ENCODE measurements at places on chromosomes 12 and 14.
A peak's percentile ranks its signal among the peaks of the same experiment; 100 is the strongest.

DNA sequence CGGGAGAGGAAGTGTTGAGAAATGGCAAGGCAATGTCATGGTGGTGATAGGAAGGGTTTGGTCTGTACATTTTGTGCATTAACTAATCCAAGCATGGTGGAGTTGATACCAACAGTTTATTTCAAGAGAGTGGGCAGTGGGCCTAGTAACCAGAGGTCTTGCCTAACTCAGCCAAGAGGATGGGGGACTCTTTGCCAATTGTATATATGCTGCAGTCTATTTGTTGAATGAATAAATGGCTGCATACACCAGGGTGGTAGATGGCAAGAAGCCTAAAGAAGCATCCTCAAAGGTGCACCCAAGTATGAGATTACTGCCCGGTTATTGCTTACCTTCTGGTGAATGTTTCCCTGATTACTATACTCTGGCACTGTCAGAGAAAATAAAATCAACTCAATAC is 295.9 kb downstream of the ITPR2 start:
- DNase-seq, result no peak

DNA sequence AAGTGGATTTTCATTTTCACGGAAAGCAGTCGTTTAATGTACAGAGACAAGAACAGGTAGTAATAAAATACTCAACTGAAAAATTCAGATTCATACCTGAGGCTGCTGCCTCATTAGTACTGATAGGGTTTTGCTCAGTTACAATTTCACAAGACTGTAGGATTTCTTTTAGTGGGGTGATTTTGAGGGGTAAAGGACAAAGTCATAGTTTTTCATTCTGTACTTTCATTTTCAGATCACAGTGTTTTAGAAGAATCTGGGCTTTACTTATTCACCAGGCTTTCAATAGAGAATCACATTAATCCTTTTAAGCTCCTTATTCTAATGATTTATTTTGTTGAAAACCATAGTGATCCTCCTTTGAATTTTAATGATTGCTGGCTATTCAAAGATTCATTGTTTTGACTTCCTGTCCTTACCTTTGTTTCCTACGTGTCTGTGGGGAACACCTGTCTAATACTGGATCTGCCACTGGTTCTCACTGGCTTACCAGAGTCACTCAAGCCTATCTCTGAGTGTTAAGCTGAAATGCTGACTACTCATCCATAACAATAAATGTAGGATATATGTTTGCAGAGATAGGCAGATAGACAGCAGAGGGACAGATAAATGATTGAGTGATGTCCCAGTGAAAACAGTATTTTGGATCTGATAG is 243.8 kb upstream of the NPAS3 start:
- no peak for DNase-seq

GRCh38 chr14:55899531-55899930 is 218.7 kb upstream of the PELI2 start:
- no peak for DNase-seq

GRCh38 chr12:130013771-130014484 is 110.1 kb upstream of the TMEM132D start:
- no peak for DNase-seq

DNA sequence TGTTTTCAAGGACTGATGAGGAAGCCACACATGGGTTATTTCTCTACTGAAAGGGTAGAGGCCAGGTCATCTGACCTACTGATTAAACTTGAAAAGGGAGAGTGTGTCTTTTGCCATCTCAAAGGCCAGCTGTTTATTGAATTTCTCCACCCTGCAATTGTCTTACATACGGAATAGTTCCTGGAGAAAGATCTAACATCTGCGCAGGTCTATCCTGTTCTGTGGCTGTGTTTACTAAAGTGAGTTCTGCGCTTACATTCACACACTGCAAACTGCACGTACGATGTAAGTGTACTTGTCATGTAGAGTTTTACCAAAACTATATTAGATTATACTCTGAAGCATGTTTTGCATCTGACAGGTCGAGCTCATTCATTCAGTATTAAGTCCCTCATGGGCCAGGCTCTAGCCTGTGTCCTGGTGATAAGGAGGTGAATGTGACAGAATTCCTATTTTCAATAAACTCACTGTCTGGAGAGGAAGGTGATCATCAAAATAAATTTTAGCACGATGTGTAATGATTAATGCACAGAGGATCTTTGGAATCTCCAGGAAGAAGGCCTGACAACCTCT is 96.6 kb downstream of the PRKCH start:
- no peak for DNase-seq

DNA sequence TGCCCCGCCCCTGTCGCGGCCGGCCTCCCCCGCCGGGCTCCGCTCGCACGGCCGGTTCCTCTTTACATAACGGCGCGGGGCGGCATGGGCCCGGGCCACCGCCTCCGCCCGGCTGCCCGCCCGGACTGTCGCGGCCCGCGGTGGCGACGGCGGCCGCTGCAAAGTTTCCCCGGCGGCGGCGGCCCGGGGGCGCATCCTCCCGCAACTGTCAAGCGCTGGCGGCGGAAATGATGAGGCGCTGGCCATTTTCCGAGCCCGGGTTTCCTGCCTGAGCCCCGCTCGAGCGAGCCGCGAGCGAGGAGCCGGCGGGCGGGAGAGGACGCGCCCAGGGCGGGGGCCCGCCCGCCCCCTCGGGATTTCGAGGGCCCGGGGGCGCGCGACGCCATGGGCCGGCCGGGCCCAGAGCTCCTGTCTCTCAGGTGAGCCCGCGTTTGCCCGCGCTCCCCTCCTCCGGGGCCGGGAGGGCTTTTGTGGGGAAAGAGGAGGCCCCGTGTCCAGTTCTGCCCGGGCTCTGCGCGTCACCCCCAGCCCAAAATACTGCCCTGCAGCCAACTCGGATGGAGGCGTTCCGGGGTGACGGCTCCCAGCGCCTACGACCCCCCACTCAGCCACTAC is at the start of gene SH2B3:
TSS of gene SH2B3 (plus strand) at position 65 of the 615 bp plus-strand sequence. CDS start 12,223 bp downstream, outside the sequence.
- peak; percentile 70 for DNase-seq

- no peak for DNase-seq
Observed at GRCh38 chr12:97024393-97024792, 117.3 kb downstream of the NEDD1 start.

All from stimulated activated CD8-positive, alpha-beta memory T cell treated with anti-CD3 and anti-CD28 coated beads, Interleukin-12 subunit alpha, Interleukin-12 subunit beta, amount 100 ng/mL, for 1 hour (primary cell).